ENCODE measurements at places on chromosomes 2 and 18.
A peak's percentile ranks its signal among the peaks of the same experiment; 100 is the strongest.

DNA sequence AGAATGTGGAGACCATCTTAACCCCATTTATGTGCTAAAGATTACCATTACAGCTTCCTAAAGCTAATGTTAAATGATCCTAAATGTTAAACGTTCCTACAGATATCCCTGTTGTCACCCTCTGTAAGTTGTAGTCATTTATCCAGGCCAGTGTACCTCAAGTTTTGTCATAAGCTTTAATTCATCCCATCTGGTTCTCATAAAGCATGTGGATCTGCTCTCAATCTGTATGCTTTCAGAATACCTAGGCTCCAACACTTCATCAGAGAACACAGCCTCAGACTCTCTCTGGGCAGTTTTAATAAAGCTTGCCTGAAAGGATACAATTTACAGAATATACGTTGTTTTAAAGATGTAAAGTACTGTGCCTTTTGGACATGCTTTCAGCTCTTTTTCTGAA, 4.2 kb upstream of the CCDC178 start:
- no peak for DNase-seq

DNA sequence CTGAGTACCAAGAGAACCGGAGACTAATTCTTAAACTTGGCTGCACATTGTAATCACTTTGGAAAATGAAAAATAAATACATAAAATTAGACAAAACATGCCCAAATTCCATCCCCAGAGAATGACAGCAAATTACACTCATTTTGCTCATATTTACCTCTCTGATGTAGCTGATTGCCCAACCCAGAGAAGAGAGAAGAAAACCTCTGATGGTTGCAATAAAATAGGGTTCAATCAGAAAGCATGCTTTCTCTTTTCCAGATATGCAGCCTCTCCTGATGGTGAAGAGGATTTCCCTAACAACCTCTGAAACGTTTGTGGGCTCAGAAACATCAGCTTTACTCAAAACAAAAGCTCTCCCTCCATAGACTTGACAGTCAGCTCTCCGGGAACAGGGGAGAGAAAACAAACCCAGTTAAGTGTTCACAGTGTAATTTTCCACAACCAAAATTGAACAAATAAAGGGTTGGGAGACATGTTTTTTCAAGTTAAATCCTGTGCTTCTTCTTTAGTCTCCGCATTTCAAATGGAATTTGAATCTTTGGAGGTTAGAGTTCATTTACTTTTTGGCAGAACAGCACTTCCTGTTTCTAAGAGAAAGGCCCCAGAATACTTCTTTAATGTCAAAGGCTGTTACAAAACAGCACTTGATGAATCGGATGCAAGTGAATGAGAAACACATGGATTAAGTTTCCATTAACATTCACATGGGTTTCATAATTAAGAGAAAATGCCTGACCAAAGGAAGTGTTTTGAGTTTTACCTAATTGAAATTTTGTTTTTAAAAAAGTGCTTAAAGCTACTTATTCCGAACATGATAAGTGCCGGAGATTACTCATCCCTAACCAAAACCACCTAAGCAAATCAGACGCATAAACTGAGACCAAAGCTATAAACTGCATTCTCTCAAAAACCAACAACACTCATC, 570.1 kb upstream of the SYT4 start:
- DNase-seq, result no peak

DNA sequence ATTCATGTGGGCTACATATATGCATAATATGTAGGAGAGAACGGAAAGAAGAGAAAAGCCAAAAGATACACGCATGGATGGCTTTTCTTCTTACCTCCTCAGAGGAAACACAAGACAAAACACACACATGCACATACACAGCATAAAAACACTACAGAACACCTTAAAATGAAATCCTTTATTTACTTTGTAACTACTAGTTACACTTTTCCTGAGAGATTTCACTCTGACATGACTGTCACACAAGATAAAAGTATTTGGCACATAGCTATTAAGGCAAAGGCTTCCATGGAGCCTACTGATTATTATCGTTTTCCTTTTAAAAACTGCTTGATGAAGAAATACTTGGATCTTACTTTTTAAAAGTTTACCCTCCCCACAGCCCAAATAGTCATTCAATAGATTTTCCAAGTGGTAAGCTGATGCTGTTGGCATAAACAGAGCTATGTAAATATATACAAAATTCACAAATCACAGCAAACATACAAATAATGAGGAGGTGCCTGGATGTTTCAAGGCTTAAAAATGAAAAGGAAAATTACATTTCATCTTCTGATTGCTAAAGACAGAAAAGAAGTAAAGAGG, 8.6 kb downstream of the ZEB2 start:
- DNase-seq, result peak; percentile 66

- no peak for DNase-seq
Measured at GRCh38 chr2:144704709-144705095, 184.8 kb upstream of the ZEB2 start.

- DNase-seq, result no peak
Measured at GRCh38 chr2:234686088-234686890, 189.4 kb upstream of the ARL4C start.

DNA sequence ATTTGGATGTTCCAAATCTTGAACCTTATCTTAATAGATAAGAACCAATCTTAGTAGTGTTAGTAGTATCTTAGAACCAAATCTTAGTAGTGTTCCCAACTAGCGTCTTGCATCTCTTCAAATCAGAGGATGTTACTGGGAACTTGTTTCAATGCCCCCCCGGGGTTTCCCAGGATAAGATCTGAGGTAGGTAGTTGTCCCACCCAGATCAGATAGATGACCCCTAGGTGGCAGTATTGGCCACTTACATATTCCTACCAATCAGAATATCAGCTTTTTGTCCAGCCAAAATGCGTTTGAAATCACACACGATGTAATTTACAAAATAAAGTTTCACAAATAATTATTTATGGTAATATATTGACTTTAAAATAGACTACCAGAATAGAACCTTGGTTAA, 314.8 kb downstream of the MBD2 start:
- DNase-seq, result no peak

- DNase-seq, result peak; percentile 15
Measured at GRCh38 chr2:138948070-138948539, 167.9 kb upstream of the NXPH2 start.

DNA sequence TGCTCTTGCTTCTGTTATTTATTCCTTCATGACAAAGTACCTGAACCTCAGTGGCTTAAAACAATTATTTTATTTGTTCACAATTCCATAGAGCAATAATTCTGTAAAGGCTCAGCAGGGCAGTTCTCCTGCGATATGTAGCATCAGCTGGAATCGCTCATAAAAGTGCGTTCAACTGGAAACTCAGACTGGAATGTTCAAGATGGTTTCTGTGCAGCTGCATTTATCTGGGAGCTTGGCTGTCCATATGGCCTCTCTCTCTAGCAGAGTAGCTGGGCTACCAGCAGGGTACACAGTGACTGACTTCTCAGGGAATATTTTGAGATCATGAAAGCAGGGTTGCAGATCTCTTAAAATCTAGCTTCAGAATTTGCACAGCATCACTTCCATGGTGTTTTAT, 13.5 kb downstream of the CCDC121 start:
- DNase-seq, result no peak

GRCh38 chr2:156196031-156196430, 136.5 kb downstream of the NR4A2 start:
- no peak for DNase-seq

- DNase-seq, result no peak
Measured at GRCh38 chr18:79429785-79430281, 34.1 kb downstream of the NFATC1 start.

DNA sequence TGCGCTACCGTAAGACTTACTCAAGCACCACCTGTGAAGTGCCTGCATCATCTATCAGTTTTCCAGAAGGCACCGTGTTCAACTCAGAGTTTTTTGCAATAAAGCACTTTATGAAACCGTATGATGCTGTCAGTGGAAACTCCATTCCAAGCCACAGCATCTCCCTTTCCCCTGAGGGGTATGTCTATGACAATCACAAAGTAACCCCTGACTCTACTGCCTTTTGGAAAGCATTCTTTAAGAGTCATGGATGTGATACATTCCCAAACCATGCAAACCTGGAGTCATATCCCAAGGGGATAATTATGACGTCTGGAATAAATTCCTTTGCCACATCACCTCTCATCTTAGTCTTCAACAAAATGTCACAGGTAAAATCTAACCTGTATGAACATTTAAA, 39.2 kb downstream of the UNC50 start:
- DNase-seq, result no peak

DNA sequence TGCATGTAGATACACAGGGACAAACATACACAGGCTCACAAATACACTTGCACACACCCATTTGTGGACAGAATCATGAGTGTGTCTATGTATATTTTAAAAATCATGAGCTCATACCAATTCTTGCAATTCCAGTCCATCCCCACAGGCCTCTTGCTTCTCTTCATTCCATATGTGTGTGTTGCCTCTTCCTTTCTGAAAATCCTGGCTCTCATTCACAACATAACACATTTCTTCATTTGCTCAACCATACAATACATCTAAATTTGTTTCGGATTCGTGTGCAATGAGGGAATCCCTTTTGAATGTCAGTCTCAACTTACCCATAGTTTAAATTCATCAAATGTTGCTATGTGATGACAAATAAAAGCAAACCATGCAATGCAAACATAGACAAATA, 51.4 kb downstream of the GNAL start:
- DNase-seq, result no peak

GRCh38 chr18:9475643-9476591, 604 bp downstream of the RALBP1 start:
- peak; percentile 25 for DNase-seq

- DNase-seq, result no peak
Measured at GRCh38 chr18:21064347-21064746, 47.3 kb downstream of the ROCK1 start.

- no peak for DNase-seq
Measured at GRCh38 chr2:19554520-19554919, 196.1 kb upstream of the OSR1 start.

DNA sequence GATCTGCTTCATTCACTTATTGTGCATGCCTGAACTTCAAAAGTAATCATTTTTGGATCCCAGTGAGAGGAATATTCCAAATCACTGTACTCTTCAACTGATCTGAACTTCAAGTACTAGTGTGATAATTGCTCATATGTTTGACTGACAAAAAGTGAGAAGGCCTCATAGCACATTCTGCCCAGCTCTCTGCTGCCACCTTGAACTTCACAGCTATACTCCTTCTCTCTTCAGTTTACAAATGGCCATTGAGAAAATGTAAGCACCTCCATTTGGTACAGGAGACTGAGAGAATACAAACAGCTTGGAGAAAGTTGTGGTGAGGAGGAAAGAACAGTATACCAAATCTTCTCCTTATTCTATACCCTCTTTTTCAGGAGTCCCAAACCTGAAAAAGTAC, 946.0 kb upstream of the CHAC2 start:
- DNase-seq, result no peak

- DNase-seq, result no peak
Measured at GRCh38 chr2:173126819-173127218, 51.2 kb downstream of the MAP3K20 start.

DNA sequence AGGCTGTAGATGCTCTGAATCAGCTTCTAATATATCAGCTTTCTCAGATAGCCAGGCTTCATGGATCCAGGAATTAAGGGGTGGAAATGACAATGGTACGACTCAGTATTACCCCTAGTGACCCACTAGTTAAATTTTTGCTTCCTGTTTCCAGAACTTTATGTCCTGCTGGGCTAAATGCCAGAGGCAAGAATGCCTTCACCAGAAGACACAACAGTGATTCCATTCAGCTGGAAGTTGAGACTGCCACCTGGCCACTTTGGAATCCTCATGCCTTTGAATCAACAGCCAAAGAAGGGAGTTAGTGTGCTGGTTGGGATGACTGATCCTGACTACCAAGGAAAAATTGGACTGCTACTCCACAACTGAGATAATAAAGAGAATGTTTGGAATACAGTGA, 239.1 kb downstream of the ASXL3 start:
- no peak for DNase-seq

- DNase-seq, result no peak
Measured at GRCh38 chr2:11762799-11763461, 16.5 kb downstream of the LPIN1 start.

- no peak for DNase-seq
Measured at GRCh38 chr18:79601234-79601633, 78.4 kb upstream of the CTDP1 start.

GRCh38 chr2:287471-287885, 413 bp downstream of the ALKAL2 start:
- no peak for DNase-seq

DNA sequence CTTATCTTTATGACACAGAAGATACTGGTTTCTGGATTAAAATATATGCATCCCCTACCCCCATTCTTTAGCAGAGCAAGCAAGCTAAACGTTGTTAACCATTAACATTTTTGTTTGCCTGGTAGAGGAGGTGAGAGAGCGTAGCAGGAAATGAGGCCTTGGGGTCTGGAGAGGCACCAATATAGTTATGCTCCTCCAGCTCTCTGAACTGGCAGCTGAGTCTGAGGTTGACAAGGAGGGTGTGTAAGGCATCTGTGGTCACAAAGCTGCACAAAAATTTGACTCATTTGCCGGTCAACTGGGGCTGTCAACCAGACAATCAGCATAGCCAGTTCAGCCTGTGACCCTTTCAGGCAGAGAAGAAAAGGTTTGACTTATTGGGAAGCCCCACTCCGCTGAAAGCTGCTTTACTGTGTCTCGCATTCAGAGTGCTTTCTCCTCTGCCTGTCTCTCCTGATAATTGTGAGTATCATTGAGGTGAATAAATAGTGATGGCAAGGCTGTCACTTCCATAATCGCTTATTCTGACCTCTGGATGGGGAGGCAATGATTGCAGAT, 647.5 kb upstream of the SETBP1 start:
- DNase-seq, result no peak

- DNase-seq, result no peak
Measured at GRCh38 chr18:3663870-3664512, 214.0 kb downstream of the TGIF1 start.

- DNase-seq, result no peak
Measured at GRCh38 chr18:45084206-45084605, 403.5 kb downstream of the SETBP1 start.

GRCh38 chr2:102018823-102019445, 27.2 kb downstream of the IL1R2 start:
- no peak for DNase-seq

DNA sequence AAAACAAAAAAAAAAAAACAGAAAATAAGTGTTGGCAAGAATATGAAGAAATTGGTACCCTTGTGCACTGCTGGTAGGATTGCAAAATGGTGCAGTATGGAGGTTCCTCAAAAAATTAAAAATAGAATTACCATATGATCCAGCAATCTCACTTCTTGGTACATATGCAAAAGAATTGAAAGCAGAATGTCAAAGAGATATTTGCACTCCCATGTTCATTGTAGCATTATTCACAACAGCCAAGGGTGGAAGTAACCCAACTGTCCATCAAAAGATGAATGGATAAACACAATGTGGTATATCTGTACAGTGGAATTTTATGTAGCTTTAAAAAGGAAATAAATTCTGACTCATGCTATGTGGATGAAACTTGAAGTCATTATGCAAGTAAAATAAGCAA, 72.8 kb upstream of the POU3F3 start:
- DNase-seq, result no peak

DNA sequence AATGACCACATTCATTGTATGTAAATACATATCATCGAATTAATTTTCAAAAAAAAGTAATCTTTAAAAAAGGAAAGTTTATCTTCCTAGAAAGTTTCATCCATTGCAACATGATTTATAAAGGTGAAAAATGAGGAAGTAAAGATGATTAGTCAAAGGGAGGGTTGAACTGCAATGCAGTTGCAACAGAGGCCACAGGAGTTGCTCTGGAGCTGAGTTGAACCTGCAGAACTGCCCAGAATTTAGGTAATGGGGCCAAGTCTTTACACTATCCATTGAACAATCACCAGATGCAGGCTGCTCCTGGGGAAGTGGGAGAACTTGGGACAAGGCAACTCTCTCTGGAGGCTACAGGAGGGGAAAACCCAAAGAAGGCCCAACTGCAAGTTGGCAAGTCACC, 390.7 kb downstream of the METTL4 start:
- DNase-seq, result no peak

All from pons (tissue), 1 donor.